ENCODE measurements at places on chromosomes 3 and 15.

DNA sequence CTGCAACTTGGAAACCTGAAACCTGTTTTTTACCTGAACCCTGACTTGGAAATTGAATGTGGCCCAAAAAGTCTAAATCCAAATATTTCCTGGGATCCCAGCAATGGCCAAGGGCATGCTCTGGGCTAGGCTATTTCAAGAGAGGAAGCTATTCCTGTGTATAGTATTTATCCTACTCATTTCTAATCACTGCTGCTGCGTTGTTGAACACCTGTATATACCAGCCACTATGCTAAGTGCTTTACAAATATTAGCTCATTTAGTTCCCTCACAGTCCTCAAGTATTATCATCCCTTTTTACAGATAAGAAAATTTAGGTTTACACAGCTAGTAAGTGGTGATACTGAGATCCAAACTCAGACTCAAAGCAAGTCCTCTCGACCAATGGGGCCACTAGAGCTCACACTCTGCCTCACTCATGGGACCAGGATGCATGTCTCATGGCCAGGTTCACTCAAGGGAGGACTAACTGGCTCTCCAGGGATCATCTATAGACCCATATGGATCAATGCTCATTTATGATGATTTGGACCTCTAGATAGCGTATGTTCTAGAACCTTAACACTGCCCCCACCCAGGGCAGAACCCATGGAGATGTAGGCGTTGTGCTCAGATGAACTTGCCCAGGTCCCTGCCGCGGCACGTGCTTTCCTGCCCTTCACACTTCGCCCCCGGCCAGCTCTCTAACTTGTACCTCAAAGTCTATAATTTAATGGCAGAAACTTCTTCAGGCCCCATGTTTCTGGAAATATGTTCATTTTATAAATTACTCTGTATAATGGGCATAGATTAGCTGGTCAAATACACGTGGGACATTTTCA, 2.6 kb upstream of the CCR4 start:
- DNase-seq: no peak

DNA sequence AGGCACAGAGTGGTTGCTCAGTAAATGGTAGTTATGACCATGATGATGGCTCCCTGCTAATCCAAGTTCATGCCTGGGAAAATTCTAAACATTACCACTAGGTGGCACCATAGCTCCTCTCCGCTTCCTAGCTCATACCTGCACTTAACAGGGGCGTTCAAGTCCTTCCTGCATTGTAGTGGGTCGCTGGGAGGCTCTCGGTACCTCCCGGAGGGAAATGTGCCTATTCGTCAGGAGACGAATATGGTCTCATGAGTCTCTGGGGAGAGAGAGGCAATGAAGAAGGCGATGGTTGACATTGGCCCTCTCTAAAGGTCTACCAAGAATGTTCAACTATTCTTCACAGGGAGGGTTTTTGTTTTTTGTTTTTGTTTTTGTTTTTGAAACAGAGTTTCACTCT, 10.9 kb downstream of the MESP1 start:
- DNase-seq: no peak

DNA sequence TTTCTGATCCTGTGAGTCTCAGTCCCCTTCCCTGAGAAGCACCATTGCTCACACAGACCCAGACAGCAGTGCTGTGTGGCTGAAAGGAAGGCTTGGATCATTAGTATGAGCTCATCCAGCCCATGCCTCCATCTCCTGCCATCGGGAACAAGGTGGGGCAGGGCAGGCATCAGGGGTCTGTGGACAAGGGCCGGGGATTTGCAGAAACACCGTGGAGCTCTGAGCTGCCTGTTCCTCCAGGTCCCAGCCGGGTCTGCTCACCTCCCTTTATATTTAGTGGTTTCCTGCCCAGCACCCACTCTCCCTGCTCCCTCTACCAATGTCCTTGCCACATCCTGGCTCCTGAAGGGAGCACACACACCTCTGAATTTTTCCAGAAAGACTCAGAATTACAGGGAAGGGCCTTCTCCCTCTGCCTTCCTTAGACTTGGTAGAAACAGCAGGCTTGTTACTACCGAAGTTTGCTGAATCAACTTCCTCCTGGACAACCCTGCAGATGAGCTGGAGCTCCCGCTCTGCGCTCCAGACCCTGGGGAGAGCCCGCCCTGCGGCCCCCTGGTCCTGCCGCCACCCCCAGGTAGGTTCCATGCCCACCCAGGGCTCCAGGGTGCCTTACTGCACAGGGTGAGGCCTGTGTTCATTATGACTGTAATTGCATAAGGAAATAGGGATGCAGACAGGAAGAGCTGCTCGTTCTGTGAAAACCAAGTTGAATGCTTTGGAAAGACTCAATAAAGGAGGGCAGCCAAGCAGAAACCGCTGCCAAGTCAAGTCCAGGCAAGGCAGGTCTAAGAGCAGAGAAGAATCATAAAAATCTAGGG, 128.1 kb downstream of the NSMCE3 start:
- no peak for DNase-seq

GRCh38 chr3:127215714-127216414, 22.9 kb downstream of the PRR23E start:
- no peak for DNase-seq

DNA sequence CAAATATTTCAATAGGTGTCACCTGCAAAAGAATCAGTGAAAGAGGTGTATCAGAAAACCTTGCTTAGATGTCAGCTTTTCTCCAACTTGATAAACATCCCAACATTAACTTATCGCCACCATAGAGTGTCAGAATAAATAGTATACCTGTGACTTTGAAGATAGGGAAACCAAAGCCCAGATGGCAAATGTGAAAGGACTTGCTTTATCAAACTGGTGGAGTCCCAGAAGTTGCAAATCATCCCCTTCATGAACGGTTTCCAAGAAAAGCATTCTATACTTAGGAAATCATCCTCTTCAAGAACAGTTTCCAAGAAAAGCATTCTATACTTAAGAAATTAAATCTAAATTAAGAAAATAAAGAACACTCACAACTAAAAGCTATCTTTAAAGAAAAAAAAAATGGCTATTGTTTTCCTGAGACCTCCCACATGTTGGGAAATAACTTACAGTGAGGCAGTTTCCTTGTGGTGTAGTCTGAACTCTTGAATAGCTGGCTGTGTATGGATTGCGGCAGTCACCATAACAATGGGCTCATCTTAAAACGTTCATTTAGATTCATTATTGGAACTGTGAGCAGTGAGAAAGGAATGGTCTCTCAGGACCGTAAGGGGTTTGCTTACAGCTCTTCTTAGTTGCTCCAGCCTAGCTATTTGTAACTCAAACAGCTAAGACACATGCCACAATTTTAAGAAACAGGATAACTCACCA, 56.5 kb downstream of the GHSR start:
- DNase-seq: no peak

DNA sequence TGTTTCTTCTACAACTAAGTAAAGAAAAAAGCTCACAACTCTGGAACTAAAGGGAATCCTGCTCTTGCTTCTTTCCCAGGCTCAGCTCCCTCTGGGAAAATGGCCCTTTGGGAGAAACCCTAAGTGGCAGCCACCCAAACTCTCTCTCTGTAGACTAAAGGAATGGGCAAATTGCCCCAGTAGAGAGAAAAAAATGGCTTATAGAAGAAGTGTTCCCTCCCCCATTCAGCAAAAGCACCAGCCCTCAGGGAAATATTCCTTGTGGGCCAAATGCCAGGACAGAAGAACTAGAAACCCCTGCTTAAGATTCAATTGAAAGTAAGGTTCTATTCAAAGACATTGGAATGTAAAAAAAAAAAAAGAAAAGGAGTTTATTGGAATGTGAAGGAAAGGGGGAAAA, 603.7 kb upstream of the ALCAM start:
- peak; percentile 34 for DNase-seq

DNA sequence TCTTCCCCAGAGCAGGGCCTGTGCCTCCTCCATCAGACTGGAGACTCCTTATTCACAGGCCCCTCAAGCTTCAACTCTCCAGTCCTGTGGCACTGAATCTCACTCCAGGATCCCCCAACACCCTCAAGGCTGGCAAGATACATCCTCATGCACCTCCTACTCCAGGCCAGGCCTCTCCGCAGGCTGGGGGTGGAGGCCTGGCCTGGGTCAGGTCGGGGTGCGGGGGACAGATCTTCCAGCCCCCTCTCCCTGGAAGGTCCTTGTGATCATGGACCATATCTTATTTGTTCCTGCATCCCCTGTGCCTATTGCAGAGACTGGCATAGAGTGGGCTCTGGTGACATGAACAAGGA, 147.3 kb downstream of the SMAD6 start:
- no peak for DNase-seq

GRCh38 chr15:68574046-68574445, 4.7 kb upstream of the CORO2B start:
- DNase-seq: no peak
